ENCODE measurements at places on chromosomes 2 and 18. TPM values are rescaled to one million over a fixed set of nuclear protein-coding genes. Genes with fewer than 3 reads are reported as not detected.

DNA sequence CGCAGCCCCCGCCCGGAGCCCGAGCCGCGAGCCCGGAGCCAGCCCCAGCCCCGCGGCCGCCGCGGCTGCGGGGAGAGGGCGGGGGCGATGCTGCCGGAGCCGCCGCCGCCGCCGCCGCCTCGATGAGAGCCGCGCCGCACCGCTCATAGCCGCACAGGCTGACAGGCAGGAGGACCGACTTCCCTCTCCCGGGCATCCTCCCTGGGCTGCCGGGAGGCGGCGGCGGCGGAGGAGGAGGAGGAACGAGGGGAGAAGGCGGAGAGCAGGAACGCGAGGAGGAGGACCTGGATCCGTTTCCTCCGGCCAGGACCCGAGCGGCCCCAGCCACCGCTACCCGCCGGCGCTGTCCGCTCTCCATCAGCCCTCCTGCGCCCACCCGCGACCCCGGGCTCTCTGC is 370 bp downstream of the KLHL29 start:
- no peak for DNase-seq

DNA sequence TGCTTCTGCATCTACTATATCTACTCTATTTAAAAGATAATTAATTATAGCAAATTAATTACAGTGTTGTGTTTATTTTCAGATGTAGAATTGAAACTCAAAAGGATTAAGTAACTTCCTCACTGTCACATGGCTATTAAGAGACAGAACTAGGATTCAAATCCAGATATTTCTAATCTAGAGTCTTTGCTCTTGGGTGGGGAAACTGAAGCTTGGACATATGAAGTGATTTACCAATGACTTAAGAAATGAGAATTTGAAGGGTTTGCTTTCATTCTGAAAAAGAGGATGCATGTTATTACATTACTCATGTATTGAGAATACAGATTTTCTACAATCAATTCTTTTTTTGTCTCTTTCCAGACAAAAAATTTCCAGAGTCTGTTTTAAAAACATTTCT is 191.5 kb upstream of the SMAD7 start:
- no peak for DNase-seq

The CDH20 gene
- total RNA-seq: not detected

DNA sequence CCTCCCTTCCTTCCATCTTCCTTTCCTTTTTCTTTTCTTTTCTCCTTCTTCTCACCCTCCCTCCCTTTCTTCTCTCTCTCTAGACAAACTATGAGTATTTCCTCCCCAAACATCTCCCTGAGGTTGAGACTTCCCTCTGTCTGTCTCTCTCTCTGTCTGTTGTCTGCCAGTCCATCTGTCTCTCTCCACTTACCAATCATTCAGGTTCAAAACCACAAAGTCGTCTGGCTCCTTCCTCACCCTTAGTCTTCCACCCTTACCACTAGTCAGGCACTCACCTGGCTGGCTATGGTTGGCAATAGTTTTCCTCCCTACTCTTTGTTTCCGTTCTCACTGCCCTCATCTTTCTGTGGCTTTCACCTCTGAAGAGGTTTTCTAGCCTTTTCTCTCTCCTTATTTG is 12.9 kb downstream of the CCL20 start:
- no peak for DNase-seq

- DNase-seq: no peak
These were observed 13.2 kb downstream of the VWA3B start for GRCh38 chr2:98099939-98100743.

- no peak for DNase-seq
These were observed 2.7 kb downstream of the SLC4A3 start for GRCh38 chr2:219629976-219630695.

- no peak for DNase-seq
These were observed 43.5 kb upstream of the EPG5 start for GRCh38 chr18:46010676-46011075.

- DNase-seq: peak; percentile 4
These were observed 94.6 kb downstream of the PTH2R start for GRCh38 chr2:208501206-208501605.

GRCh38 chr18:44789710-44790109 is 109.0 kb downstream of the SETBP1 start:
- peak; percentile 56 for DNase-seq

DNA sequence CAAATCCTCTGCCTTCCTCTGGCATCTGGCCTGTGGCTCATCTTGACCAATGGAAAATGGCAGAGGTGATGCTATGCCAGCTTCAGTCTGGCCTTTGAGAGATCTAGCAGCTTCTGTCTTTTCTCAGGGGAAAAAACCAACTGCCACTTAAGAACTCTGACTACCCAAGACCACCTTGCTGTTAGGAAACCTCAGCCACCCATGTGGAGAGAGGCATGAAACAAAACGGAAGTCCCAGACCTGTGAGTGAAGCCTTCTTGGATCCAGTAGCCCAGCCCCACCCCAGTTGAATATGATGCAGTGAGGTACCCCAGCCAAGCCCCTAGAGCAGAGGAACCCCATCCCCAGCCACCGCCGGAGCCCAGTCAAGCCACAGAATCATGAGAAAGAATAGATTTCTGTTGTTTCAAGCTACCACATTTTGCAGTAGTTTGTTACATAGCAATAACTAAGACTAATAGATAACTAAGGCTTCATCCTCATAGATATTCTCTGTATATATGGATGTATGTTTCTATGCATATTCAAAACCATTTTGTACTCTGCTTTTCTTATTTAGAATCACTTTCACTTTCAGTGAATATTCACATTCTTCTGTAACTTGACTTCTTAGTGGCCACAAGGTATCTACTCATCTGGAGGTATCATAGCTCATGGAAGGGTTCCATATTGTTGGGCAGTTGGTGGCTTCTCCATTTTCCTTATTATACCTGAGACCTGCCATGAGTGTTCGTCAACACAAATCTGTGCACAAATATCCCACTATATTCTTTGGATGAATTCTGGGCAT is 142.1 kb downstream of the FBXO15 start:
- DNase-seq: no peak

- DNase-seq: no peak
These were observed 73.5 kb downstream of the ALK start for GRCh38 chr2:29847886-29848285.

GRCh38 chr18:4586731-4587130 is 131.6 kb upstream of the DLGAP1 start:
- DNase-seq: no peak

DNA sequence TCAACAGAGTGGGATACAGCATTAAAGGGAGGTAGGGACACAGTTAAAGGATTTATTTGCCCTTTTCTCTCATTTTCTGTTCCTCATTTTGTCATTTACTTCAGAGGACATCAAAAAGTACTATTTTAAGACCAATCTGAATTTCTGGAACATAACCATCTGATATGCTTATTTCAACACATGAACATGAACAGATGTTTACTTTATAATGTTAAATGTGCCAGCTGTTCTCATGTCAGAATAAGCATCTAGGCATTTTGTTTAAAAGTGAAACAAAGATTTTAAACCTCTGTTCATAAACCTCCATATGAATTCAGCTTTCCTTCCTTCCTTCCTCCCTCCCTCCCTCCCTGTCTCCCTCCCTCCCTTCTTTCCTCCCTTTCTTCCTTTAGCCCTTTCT is 677.7 kb downstream of the CNTNAP5 start:
- no peak for DNase-seq

DNA sequence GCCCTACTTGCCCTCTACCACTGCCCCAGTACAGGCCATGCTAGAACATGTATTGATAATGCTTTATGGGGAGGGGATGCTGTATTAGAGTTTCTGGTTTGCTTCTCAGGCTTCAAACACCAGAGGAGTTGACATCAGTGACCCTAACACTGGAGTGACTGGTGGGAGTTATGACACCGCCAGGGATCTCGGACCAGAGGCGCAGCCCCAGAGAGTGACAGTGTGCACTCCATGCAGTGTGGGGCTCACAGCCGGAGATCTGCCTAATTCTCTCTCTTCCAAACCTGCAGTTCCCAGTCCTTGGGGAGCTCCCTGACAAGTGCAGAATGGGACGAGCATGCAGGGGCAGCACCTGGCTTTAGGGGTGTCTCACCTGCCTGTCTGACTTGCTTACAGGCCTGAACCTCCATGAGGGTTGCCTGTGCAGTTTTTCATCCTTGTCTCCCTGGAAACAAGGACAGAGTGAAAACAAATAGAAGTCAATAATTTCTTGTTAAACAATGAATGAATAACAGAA is 244.9 kb upstream of the MYT1L start:
- no peak for DNase-seq

The PLGLB1 gene
- 0.87 TPM for total RNA-seq

DNA sequence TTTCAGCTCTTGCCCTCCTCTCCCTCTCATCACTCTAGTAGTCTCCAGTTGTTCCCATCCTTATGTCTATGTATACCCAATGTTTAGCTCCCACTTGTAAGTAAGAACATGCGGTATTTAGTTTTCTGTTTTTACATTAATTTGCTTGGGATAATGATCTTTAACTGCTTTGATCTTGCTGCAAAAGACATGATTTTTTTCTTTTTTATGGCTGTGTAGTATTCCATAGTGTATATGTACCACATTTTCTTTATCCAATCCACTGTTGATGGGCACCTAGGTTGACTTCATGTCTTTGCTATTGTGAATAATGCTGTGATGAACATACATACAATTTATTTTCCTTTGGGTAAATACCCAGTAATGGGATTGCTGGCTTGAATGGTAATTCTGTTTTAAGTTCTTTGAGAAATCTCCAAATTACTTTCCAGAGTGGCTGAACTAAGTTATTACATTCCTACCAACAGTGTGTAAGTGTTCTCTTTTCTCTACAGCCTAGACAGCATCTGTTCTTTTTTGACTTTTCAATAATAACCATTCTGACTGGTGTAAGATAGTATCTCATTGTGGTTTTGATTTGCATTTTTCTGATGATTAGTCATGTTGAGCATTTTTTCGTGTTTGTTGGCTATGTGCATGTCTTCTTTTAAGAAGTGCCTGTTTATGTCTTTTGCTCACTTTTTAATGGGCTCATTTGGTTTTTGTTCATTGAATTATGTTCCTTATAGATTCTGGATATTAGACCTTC is 179.6 kb upstream of the SLC39A10 start:
- peak; percentile 24 for DNase-seq

All from H4 (cell line).